ENCODE measurements at places on chromosomes 16 and 17.

DNA sequence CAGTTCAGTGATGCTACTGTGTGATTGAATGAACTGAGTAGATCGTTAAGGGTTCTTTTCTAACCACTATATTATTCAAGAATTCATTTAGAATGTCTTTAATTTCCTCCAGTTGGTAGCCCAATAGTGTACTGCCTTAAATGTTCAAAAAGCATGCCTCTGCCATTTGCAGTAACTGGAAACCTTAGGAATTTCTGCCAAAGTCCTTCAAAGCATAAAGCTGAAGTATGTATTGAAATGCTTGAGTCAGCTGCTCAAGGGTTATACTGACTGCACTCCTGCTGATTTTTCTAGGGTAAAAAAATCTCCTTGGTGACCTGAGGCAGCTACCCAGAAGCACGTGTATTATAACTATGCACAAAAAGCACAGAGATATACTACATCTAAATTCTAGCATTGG is 56.5 kb downstream of the SNTB2 start:
- DNase-seq = no peak

DNA sequence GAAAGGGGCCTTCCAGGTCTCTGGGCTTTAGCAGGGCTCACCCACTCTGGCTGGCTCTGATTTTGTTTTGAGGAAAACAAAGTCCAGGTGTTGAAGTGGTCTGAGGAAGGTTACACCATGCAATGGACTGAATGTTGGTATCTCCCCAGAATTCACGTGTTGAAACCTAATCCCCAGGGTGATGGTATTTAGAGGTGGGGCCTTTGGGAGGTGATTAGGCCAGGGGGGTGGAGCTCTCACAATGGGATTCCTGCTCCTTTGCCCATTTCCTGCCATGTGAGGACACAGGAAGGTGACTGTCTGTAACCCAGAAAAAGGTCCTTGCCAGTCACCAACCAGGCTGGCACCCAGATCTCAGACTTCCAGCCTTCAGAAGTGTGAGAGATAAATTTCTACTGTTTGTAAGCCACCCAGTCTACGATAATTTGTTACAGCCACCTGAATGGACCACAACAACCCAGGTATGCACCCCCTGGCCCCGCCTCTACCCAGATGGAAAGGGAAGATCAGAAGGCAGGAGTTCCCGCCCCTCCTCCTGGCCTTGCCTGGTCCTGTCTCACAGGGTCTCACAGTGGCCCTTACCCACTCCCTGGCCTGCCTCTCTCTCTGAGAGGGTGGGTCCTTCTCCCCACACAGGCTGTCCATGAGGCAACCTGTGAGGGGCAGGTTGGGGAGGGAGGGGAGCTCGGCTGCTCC is 32.0 kb downstream of the LRRC75A start:
- DNase-seq = no peak

DNA sequence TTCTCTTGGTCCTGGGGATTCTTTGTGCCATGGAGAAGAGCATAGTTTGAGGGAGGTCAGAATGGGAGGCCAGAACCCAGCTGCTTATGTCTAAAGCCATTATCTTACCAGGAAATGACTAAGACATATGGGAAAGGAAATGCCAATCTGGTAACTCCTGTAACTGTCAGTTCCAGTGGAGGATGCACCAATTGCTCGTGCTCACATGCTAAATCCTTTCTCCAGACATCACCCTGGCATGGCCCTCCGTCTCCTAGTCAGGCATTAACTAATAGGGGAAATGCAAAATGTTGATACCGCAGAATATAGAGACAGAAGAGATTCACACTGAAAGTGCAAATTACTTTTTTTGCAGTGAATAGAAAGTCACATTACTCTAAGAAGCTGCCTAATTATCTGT is 255.6 kb upstream of the HSBP1 start:
- no peak for DNase-seq

GRCh38 chr16:30927789-30928378 is 4.5 kb downstream of the FBXL19 start:
- peak; percentile 54 for DNase-seq

DNA sequence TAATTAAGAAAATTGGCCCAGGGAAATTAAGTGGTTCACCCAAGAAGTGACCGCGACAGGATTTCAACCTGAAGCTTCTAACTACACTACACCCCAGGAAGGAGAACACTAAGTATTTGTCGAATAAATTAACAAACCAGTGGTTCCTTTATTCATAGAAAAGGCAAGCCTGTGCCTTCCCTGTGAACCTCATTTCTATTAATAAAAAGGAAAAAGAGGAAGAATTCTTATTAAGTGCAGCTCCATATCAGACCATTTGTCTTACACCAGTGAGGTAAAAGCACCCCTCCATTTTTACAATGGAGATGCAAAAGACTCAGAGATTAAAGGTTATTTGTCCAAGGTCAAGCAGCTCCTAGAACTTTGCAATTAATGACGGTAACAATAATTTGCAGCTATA is 1.7 kb downstream of the COPS3 start:
- DNase-seq = no peak

DNA sequence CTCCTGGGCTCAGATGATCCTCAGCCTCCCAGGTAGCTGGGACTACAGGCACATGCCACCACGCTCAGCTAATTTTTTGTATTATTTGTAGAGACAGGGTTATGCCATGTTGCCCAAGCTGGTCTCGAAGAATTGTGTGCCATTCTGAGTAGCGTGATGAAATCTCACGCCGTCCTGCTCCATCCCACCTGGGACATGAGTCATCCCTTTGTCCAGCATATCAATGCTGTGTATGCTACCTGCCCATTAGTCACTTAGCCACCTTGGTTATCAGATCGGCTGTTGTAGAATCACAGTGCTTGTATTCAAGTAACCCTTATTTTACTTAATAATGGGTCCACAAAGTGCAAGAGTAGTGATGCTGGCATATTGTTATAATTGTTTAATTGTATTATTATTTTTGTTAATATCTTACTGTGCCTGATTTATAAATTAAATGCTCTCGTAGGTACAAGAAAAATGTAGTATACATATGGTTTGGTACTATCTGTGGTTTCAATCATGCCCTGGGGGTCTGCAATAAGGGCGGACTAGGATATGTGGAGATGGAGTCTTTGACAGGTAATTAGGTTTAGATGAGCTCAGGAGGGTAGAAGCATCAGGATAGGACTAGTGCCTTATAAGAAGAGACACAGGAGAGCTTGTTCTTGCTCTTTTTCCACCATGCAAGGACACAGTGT is 26.6 kb upstream of the SLC13A2 start:
- DNase-seq = no peak

Measured in GM12892 (cell line).